Retina (tissue), 1 donor: ENCODE measurements at places on chromosomes 11 and 22.

DNA sequence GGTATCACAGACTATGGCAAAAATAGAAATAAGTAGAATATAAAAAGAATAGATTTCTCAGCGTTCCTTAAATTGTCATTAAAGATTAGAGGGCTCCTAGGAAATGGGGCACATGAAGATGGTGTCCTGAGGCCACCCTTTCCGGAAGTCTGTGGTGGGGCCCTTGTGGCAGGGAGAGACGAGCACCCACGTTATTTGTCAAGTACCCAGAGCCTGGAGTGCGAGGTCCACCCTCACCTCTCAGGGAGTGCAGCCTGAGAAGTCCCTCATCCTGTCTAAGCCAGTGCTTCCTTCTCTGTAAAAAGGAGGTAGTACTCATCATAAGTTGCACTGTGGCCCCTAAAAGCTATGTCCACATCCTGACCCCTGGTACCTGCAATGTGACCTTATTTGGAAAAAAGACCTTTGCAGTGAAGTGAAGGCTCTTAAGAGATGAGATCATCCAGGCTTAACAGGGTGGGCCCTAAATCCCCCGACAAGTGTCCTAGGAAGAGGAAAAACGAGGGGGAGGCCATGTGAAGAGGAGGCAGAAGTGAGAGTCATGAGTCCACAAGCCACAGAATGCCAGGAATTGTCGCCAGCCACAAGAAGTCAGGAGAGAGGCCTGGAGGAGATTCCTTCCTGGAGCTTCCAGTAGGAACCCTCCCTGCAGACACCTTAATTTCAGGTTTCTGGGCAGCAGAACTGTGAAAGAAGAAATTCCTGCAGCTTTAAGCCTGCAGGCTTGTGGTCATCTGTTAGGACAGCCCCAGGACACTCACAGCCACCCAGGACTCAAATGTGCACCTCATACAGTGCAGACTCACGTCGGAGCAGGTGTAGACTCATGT, 76.8 kb upstream of the CCND1 start:
- DNase-seq: no peak

GRCh38 chr11:66857927-66858185, 992 bp downstream of the LRFN4 start:
- no peak for DNase-seq

DNA sequence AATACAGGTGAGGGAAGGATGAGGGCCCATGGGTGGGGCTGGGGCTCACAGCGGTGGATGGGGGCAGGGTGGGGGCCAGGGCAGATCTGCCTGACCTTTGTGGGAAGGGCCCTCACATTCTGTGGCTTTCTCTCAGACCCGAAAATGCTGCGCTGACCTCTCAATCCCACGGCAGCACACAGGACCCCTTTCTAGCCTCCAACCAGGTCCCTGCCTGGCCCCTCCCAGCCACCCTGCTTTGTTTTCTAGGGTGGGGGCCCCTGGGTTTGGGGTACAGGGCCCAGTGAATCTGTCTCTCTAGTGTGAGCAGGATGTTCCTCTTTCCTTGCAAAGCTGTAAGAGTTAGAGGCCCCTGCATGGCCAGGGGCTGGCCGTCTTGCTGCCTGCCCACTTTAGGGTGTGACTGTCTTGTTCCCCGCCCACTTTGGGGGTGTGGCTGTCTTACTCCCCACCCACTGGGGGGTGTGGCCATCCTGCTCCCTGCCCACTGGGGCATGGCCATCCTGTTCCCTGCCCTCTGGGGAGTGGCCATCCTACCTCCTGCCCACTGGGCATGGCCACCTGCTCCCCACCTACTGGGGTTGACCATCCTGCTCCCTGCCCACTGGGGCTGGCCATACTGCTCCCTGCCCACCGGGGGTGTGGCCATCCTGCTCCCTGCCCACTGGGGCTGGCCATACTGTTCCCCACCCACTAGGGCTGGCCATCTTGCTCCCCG, 11.5 kb downstream of the PARVG start:
- no peak for DNase-seq

DNA sequence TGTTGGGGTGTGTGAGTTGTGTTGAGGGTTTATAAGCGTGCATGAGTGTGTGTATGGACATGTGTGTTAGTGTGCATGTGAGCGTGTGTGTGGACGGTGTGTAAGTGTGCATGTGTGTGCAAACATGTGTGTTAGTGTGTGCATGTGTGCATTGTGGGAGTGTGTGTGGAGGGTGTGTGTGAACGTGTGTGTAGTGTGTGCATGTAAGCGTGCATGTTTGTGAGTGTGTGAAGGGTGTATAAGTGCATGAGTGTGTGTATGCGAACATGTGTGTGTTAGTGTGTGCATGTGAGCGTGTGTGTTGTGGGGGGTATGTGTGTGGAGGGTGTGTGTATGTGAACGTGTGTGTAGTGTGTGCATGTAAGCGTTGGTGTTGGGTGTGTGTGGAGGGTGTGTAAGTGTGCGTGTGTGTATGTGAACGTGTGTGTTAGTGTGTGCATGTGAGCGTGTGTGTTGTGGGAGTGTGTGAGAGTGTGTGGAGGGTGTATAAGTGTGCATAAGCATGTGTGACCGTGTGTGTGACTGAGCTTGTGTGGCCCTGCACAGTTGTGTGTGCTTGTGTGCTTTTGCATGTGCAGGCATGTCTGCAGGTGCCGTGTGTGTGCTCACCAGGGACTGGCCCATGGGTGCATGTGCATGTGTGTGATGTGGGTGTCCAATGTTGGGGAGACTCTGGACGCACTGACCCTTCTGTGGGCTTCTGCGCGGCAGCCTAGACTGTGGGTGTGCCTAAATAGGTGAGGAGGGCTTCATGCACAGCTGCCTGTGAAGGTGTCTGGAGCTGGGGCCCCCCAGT, 866.2 kb downstream of the TBC1D22A start:
- DNase-seq: no peak

DNA sequence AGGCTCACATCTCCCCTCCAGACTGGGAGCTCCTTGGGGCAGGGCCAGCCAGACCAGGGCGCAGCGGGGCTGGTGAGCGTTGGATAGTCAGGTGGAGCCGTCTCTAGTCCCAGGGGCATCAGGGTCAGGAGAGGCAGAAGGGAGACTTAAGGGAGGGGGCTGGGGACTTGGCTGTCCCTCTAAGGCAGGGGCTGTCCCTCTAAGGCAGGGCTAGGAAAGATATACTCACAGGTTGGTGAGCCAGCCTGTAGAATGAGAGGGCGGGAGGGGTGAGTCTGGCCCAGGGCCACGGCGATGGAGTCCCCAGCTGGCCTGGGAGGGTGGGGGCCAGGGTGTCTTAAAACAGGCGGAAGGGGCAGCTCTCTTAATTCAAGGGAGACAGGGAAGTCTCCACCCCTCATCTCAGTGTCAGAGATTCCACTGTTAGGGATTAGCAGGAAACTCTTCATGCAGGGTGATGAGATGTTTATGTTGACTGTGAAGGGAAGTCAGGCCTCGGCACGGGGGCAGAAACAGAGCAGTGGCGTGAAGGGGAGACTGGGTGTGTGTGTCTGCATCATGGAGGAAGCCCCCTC, 11.3 kb downstream of the P2RY2 start:
- no peak for DNase-seq

DNA sequence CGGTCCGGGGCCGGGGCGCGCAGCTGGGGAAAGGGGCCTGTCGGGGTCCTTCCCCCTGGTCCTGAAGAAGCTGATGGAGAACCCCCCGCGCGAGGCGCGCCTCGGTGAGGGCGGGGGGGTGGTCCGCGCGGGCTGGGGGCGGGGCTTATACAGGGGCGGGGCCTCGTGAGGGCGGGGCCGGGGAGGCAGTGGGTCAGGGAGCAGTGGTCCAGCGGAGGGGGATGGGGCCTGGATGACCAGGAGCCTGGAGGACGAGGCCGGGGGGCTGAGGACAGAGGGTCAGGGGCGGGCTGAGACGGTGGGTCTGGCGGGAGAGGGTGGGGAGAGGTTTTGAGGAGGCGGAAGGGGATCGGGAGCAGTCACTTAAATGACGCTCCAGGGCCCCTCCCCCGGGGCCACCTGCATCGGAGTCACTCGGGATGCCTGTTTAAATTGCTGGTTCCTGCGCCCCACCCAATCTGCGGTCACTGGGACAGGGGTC, 396 bp downstream of the TEF start:
- DNase-seq: peak; percentile 53

DNA sequence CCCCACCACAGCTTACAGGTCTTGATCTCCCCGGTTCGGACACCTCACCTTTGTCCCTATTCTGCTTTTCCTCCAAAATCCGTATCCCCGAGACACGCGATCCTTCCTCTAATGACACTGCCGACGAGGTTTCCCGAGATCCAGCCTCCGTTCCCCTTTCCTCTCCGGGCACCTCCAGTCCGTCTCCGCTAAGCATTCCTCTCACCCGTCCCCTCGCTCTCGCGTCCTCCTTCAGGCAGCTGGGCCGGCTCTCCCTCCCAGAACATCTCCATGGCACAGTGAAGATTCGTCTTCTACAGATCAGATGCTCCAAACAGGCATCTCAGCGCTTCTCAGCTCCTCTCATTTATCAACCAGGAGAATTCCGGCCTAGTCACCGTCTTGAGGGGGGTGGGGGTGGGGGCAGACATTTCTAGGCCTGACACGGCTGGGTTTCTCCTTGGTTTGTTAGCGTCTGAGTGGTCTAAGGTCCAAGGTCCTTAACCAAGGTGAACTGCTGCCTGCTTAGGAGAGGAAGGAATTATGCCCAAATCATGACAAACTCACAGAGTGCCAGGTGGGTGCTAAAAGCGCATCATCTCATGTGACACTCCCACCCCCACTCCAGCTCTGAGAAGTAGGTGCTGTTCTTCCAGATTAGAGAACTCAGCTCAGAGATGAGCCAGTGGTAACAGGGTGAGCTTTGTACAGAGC, at the start of gene SPTBN2:
TSS of gene SPTBN2 (minus strand) at position 524 of the 693 bp plus-strand sequence. CDS start 7,976 bp downstream, outside the sequence.
- peak; percentile 82 for DNase-seq

- DNase-seq: no peak
Measured at GRCh38 chr11:72621008-72621610, 53.1 kb downstream of the PDE2A start.

- DNase-seq: no peak
Measured at GRCh38 chr22:30422481-30423300, 2.9 kb upstream of the MTFP1 start.

DNA sequence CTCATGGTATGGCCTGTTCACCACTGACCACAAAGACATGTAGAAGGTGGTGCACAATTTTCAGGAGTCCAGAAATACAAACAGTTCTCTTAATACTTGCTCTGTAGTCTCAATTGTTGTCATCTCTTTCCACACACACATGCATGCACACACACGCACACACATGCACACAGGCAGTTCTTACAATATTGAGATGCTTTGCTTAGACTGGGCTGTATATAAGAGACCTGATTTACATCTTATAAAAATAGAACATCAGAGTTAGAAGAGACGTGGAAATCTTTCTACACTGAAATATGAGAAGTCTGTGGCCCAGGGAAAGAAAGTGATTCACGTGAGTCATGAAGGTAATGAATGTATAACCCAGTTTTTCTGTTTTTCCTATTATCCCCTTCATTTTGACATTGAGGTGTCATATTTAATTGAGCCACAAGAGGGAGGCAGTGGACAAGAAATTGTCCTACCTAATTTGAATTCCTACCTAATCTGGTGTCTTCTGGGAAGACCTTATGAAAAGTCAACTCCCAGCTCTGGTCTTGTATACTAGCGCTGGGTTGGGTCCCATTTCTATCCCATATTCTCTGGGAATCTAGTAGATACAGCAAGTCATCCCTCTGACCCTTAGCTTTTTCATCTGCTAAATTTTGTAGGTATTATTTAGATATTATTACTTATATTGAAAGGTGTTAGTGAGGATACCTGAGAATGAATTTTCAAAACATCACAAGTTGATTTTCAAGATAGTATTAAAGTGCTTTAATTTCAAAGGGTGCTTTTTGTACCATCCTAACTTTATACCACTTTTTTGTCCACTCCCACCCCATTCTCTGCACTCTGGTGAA, 14.9 kb upstream of the MS4A4A start:
- peak; percentile 31 for DNase-seq

- no peak for DNase-seq
Measured at GRCh38 chr11:129410395-129410960, 34.8 kb downstream of the BARX2 start.

DNA sequence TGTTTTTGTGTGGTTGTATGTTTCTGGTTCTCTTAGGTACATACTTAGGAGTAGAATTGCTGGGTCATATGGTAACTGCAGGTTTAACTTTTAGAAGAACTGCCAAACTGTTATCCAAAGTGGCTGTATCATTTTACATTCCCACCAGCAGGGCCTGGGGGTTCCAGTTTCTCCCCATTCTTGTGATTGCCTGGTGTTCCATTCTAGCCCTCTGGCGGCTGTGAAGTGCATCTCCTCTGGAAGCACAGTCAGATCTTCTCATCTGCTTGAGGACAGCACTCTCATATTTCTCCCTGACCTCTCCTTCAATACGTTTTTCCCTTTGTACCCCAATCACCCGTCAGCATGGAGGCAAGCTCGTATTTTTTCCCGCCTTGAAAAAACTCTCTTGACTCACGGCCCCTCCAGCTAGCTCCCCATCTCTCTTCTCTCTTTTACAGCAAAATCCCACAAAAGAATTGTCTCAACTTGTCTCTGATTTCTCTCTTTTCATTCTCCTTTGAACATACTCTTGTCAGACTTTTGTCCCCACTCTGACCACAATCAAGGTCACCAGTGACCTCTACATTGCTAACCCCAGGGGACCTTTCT, 56.8 kb upstream of the THY1 start:
- DNase-seq: no peak

GRCh38 chr22:47474464-47474863, 712.0 kb downstream of the TBC1D22A start:
- DNase-seq: no peak

GRCh38 chr11:9850224-9850895, 186.5 kb downstream of the SWAP70 start:
- DNase-seq: no peak
